ENCODE measurements at places on chromosomes 11 and 22.
A peak's percentile ranks its signal among the peaks of the same experiment; 100 is the strongest.

GRCh38 chr11:77876045-77876444 is 55.1 kb downstream of the AAMDC start:
- peaks cover 28% of the 10 kb centered on the region for H3K36me3 ChIP-seq
- no peak for DNase-seq
- no peak overlapping the region for H3K27ac ChIP-seq
- peaks cover 15% of the 10 kb centered on the region for H3K4me1 ChIP-seq

DNA sequence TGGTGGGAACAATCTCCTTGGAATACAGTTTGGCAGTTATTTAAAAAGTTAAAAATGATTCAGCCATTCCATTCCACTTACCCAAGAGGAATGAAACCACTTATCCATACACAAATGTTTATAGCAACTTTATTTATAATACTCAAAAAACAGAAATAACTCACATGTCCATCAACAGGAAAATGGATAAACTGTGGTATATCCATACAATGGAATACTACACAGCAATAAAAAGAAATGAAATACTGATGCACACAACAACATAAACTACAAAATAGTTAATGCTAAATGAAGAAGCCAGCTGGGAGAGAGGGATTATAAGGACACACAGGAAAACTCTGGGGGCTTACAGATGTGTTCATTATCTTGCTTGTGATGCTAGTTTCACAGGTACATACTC is 64.7 kb downstream of the FCHSD2 start:
- peaks cover 40% of the 10 kb centered on the region for H3K36me3 ChIP-seq
- no peak overlapping the region for H3K27ac ChIP-seq
- H3K27me3 ChIP-seq = no peaks in the 10 kb centered on the region
- no peak for DNase-seq
- no peak overlapping the region for H3K4me3 ChIP-seq

DNA sequence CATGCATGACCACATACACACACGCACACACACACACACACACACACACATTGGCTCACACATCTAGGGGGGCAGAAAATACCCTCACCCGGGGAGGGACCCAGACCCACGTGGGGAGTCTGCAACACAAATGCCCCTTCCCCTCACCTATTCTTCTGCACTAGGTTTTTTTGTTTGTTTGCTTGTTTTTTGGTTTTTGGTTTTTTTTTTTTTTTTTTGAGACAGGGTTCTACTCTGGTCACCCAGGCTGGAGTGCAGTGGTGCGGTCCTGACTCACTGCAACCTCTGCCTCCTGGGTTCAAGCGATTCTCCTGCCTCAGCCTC is 28.4 kb downstream of the WEE1 start:
- peaks cover 33% of the 10 kb centered on the region for H3K4me1 ChIP-seq
- peaks cover 4% of the 10 kb centered on the region for H3K27me3 ChIP-seq
- H3K27ac ChIP-seq = peak overlapping the region; percentile 91
- DNase-seq = no peak

GRCh38 chr22:32249231-32249630 is 5.9 kb downstream of the SLC5A4 start:
- H3K27me3 ChIP-seq = peaks cover 38% of the 10 kb centered on the region
- H3K4me1 ChIP-seq = no peaks in the 10 kb centered on the region
- H3K4me3 ChIP-seq = no peak overlapping the region
- DNase-seq = no peak
- no peaks in the 10 kb centered on the region for H3K36me3 ChIP-seq
- H3K27ac ChIP-seq = no peak overlapping the region

DNA sequence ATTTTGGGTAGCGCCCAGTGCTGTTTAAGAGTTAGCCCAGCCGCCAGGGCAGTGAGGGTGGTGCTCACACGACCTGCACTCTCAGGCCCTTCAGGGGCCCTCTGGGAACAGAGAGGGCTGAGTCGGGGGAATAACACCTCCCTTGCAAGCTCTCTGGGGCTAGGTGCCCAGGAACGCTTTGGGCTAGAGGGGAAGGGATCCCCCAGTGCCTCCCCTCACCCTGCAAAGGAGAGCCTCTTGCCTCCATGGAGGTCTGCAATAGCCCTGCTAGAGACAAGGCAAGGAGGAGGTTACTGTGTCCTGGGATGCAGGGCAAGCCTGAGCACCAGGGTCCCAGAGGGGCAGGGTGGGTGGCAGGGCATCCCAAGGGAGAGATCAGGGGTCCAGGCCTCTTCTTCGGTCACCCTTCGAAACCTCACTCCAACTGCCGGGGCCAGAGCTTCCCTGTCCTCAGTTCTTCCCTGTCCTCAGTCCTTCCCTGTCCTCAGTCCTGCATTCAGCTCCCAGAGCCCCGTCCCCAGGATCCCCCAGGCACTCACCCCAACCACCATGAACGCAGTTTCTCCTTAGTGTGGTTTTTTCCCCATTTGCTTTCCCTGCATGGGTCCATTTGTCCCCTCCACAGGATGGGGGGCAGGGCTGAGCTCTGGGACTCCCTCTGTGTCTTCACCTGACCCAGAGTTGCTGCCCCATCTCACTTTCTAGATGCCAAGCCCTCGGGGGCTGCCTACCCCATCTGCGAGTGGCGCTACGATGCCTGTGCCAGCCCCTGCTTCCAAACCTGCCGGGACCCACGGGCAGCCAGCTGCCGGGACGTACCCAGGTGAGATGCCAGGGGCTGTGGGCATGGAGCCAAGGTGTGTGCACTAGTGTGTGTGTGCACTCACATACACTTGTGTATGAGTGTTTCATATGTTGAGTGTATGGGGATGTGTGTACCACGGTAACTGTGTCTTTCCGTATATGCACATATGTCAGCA is 60.8 kb downstream of the OTOG start:
- peak; percentile 3 for DNase-seq
- H3K36me3 ChIP-seq = no peaks in the 10 kb centered on the region
- no peak overlapping the region for H3K27ac ChIP-seq
- no peaks in the 10 kb centered on the region for H3K4me1 ChIP-seq

DNA sequence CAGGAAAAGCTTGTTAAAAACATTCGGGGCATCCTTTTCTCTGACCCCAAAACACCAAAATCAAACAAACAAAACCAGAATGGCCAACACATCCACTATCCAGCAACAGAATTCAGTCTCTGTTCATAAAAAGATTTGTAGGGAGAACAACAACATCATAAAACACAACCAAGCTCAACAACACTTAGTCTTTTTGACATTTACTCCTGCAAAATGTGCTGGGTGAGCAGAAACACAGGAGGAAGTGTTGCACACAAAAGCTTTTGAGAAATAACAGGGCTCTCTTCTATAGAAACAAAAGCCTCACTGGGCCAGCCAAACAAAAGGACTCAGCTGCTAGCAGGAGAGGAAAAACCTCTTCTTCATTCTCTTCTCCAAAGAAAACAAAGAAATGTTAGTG is 736.0 kb upstream of the CCDC90B start:
- H3K27ac ChIP-seq = no peak overlapping the region
- no peaks in the 10 kb centered on the region for H3K36me3 ChIP-seq
- no peak for DNase-seq
- H3K4me3 ChIP-seq = no peak overlapping the region

GRCh38 chr11:103700622-103701021 is 335.8 kb upstream of the DDI1 start:
- H3K27me3 ChIP-seq = no peaks in the 10 kb centered on the region
- H3K27ac ChIP-seq = no peak overlapping the region
- H3K4me1 ChIP-seq = no peaks in the 10 kb centered on the region
- DNase-seq = no peak

DNA sequence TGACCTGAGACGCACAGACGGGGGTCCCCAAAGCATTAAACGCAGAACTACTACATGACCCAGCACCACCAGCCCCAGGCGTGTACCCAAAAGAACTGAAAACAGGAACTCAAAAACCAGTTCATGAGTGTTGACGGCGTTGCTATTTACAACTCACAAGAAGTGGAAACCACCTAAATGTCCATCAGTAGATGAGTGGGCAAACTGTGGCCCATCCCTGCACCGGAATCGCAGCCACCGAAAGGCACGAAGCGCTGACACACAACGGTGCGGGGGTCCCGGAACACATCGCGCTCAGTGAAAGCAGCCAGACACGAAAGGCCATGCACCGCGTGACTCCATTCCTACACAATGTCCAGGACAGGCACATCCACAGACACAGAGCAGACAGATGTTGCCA is 79.2 kb downstream of the TRMU start:
- H3K4me3 ChIP-seq = no peak overlapping the region
- H3K36me3 ChIP-seq = no peaks in the 10 kb centered on the region
- H3K27ac ChIP-seq = no peak overlapping the region
- no peaks in the 10 kb centered on the region for H3K4me1 ChIP-seq
- no peaks in the 10 kb centered on the region for H3K27me3 ChIP-seq

- peaks cover 13% of the 10 kb centered on the region for H3K4me1 ChIP-seq
- no peak overlapping the region for H3K27ac ChIP-seq
- no peak overlapping the region for H3K4me3 ChIP-seq
- H3K27me3 ChIP-seq = no peaks in the 10 kb centered on the region
- DNase-seq = no peak
These were observed 23.2 kb downstream of the CASP5 start for GRCh38 chr11:104999721-105000120.

GRCh38 chr11:69726481-69726880 is 22.7 kb upstream of the FGF19 start:
- no peak overlapping the region for H3K27ac ChIP-seq
- no peaks in the 10 kb centered on the region for H3K36me3 ChIP-seq
- no peaks in the 10 kb centered on the region for H3K4me1 ChIP-seq

DNA sequence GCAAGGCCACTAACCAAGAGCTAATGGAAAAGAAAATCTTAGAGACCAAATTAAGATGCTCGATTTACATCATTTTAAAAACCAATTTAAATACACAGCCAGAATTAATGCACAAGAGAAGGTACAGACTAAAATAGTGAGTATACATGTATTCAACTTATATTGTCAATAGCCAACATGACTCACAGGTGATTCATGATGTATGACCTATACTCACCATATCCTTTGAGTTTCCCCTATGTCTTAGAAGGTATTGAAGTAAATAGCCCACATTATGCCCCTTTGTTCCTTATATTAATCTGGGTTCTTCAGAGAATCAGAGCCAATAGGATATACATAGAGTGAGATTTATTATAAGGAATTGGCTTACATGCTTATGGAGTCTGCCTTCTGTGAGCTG is 97.5 kb upstream of the ANO3 start:
- no peaks in the 10 kb centered on the region for H3K4me1 ChIP-seq
- no peaks in the 10 kb centered on the region for H3K36me3 ChIP-seq
- DNase-seq = no peak
- H3K27ac ChIP-seq = no peak overlapping the region
- no peak overlapping the region for H3K4me3 ChIP-seq

DNA sequence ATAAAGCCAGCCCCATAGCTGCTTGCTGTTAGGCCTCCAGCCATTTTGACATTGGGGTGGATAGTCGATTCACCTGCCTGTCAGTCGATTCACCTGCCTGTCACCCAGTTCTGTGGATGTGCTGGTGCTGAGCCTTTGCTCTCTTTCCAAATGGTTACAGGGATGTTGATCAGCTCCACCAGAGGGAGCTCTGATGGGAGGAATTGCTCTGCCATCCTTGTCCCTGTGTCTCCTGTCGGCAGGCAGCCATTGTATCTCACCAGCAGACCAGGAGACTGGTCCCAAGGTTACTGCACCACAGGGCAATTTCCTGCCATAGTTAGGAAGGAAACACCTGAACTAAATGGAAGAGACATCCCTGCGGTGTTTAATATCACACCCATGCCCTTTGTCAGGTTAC is 6.1 kb downstream of the MPEG1 start:
- peaks cover 19% of the 10 kb centered on the region for H3K4me1 ChIP-seq
- no peaks in the 10 kb centered on the region for H3K36me3 ChIP-seq
- H3K27ac ChIP-seq = no peak overlapping the region
- DNase-seq = no peak
- H3K4me3 ChIP-seq = no peak overlapping the region

- H3K27ac ChIP-seq = peak overlapping the region; percentile 99
- DNase-seq = no peak
- H3K4me3 ChIP-seq = peak overlapping the region; percentile 94
- peaks cover 38% of the 10 kb centered on the region for H3K4me1 ChIP-seq
- H3K27me3 ChIP-seq = no peaks in the 10 kb centered on the region
These were observed 1.2 kb downstream of the KBTBD4 start for GRCh38 chr11:47577460-47578041.

DNA sequence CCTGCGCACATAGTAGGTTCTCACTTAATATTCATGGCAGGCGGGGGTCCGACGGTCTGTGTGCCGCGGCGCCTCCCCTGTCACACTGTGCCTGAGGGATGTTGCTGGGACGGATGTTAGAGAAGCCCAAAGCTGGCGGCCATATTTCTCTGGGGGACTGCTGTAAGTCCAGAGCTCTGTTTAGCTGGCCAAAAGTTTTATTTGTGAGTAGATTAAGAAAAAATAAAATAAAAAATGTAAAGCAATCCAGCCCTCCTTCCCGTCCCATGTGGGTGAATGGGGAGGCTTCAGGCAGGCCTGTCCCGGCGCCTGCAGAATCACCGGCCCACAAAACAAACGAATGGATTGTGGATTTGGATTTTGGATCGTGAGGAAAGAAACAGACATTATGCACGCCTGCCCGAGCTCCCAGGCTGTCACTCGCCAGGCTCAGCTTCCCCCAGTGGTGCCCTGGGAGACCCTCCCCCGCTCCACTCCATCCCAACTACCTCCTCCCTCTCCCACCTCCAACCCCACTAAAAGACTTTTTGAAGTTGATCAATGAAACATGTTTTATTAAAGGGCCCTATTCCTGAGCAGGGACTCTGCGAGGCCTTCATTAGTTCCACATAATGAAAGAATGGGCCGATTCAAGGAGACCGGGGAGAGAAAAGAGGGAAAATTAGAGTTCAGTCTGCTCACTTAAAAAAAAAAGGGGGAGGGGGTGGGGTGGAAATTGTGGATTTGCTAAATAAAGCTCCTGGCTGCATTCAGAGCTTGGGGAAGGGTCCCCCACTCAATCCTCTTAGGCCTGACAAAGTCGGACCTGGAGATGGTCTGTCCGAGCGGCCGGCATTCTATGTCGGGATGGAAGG is 20.4 kb upstream of the SCUBE1 start:
- H3K4me1 ChIP-seq = no peaks in the 10 kb centered on the region
- no peak overlapping the region for H3K4me3 ChIP-seq
- no peak overlapping the region for H3K27ac ChIP-seq
- no peaks in the 10 kb centered on the region for H3K36me3 ChIP-seq
- H3K27me3 ChIP-seq = peaks cover 8% of the 10 kb centered on the region

GRCh38 chr22:23438216-23438615 is 141.9 kb downstream of the IGLL1 start:
- no peak overlapping the region for H3K4me3 ChIP-seq
- no peaks in the 10 kb centered on the region for H3K36me3 ChIP-seq
- no peak for DNase-seq
- peaks cover 6% of the 10 kb centered on the region for H3K4me1 ChIP-seq

DNA sequence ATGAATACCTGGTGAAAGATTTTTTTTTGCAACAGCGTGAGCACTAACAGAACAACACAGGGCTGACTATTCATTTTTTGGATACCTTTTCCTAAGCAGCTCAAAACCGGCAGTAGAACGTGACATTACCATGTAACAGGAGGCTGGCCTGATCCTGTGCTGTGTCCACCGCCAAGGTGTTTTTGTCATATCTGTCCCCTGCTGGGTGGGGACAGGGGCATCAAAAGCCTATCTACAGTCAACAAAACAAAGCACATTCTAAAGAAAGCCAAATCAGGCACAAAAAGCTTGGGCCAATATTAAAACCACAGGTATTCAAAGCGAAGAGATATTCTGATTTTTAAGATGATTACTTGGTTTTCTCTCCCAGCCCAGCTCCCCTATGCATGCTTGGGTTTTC is 151.2 kb downstream of the LRRC4C start:
- H3K27ac ChIP-seq = no peak overlapping the region
- H3K27me3 ChIP-seq = no peaks in the 10 kb centered on the region
- no peak for DNase-seq
- H3K4me1 ChIP-seq = no peaks in the 10 kb centered on the region
- H3K4me3 ChIP-seq = no peak overlapping the region
- H3K36me3 ChIP-seq = no peaks in the 10 kb centered on the region
